ENCODE measurements at places on chromosomes 16 and 17.

DNA sequence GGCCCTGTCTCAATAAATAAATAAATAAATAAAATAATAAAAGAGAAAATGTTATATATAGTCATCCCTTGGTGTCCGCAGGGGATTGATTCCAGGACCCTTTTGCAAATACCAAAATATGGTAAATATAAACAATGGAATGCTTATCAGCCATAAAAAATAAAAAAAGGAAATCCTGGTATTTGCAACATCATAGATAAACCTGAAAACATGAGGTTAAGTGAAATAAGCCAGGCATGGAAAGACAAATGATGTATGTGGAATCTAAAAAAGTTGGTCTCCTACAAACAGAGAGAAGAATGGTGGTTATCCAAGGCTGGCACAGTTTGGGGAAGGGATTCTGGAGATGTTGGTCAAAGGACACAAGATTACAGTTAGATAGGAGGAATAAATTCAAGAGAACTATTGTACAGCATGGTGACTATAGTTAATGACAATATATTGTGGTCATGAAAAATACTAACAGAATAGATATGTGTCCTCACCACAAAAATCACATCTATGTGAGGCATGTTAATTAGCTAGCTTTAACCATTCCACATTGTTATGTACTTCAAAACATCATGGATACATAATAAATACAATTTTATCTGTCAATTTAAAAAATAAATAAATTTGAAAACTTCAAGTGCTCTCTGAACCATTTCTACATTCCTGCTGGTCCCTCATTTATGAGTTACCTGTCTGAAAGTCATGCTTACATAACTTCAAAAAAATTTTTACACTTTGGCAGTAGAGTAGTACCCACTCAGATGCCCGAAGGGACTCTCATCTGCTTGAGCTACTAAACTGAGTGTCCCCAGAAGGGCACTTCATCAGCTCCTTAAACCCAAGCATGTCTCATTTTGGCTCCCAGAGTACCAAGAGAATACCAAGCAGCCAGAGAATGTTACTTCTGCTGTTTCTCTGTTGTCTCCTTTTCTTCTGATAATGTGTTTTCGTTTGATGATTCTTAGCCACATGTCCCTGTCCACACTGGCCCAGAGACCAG lies 26.6 kb downstream of the N4BP1 start:
- no peak for DNase-seq

DNA sequence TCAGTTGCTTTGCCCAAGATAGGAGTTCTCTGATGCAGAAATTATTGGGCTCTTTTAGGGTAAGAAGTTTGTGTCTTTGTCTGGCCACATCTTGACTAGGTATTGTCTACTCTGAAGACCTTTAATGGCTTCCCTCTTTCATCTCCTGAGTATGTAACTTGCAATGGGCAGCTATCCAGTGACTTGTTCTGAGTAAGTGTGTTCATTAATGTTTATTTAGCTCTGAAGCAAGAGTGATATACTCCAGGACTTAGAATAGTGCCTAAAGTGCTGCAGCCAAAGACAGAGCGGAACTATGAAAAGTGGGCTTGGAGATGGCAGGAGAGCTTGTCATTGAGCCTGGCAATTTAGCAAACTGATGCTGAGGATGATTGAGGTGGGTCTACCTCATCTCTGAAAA lies 8.8 kb upstream of the TANGO6 start:
- DNase-seq = no peak

- DNase-seq = no peak
These were observed 20.0 kb downstream of the CNP start for GRCh38 chr17:41986634-41987033.

DNA sequence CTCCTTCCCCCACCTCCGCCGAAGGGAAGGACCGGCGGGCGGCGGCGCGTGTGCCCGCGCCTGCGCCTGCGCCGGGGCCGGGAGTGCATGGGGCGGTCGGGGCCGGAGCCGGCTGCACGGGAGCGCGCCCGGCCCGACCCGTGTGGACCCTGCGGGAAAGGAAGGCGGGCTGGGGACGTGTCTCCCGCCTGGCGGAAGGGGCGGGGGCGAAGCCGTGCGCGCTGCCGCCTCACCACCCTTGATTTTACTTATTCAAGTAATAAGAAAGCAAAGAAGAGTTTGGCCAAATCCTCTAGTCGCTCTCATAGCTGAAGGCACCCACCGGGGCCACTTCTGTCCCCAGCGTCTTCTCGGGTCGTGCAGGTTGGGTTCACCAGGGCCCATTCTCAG lies 596 bp upstream of the PFN1 start:
- DNase-seq = no peak

DNA sequence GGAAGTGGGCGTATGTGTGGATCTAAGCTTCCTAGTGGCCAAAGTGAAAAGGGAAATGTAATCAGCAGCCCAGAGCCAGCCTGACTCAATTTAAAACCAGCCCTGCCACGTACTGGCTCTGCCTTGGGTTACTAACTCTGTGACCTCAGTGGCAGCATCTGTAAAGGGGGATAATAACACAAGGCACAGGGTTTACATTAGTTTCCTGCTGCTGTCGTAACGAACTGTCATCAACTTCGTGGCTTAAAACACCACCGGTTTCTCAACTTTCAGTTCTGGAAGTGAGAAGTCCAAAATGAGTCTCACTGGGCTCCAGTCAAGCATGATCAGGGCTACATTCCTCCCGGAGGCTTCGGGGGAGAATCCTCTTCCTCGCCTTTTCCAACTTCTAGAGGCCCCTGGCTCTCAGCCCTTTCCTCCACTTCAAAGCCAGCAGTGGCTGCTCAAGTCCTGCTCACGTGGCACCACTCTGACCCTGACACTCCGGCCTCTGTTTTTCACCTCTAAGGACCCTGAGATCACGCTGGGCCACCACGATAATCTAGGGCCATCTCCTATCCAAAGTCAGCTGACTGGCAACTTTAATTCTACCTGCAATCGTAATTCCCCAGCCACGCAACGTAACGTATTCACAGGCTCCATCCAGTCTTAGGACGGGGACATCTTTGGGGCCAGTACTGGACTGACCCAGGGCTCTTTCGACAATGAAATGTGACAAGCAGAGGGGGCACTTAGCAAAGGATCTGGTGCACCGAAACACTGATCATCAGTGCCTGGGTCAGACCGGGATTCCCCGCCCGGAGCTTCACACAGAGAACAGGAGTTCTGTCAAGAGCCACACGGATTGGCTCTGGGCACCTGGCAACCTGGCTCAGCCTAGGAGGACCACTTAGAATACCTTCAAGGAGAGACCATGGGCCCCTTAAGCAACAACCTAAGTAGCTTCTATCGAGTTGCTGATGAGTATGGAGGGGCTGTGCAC lies 14.5 kb downstream of the TMC6 start:
- no peak for DNase-seq

- DNase-seq = no peak
These were observed 49.7 kb downstream of the ARHGAP27 start for GRCh38 chr17:45383003-45383402.

DNA sequence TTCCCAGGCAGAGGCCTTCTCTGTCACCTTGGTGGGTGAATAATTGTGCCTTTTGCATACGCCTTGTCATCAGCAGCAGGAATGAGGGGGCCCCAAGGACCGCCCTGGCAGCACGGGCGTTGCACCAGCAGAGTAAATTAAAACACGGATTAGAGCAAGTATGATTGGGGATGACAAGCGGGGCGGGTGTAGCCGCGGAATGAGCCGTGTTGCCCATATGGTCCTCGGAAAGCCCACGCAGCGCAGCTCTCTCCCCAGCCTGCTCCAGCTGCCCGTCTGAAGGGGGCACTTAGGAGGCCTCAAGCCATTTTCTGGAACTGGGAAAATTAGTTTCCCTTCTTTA lies 299.4 kb upstream of the IRX3 start:
- no peak for DNase-seq

DNA sequence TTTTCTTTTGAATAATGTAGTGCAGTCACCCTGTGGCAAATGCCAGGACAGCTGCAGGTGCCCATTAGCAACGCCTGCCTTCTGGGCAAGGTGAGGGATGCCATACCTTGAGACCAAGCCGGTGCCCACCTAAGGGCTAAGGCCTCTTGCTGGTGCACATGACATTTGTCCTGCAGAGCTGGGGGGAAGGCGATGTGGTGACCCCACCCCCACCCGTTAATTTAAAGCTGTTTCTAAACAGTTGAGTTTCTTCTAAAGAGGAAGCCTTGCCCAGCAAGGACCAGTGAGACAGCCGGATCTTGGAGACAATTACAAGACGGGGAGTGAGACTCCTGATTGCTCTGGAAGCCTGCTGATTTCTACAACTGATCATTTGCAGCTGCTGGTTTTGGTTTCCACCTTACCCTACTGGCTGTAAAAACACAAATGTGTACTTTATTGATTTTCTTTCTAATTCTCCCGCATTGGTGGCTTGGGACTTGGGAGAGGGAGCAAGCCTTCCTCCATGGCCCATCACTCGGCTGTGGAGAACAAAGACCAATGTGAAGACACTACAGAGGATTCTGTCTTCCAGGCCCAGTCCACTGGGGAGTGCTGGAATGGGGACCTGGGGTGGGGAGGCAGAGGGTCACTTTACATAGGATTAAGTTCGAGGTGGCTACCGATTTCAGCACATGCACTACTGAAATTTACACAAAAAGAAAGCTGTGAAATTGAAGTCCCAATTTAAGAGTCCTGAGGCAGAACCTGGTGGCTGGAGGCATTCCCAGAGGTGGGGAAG lies 2.7 kb downstream of the CDK5R1 start:
- DNase-seq = no peak

GRCh38 chr17:60398227-60398959 lies 6.5 kb upstream of the USP32 start:
- DNase-seq = no peak

DNA sequence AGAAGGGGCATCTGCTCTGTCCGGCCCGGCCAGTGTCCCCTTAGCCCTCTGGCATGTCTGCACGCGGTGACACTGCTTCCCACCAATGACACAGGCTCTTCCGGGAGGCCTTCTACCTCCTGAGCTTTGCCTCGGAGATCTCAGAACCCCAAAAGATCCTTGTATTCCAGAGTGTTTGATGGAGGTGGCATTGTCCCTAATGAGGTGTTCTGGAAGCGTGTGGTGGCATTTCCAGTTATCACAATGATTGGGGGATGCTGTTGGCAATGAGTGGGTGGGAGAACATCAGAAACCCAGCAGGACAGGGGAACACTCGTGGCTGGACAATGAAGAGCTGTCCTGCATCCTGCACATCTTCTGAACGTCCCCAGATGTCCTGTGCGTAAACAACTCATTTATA lies 198.0 kb downstream of the XYLT1 start:
- no peak for DNase-seq

GRCh38 chr17:41615454-41615853 lies 2.9 kb upstream of the KRT16 start:
- DNase-seq = no peak

GRCh38 chr16:20051611-20052010 lies 22.1 kb downstream of the GPR139 start:
- DNase-seq = no peak

GRCh38 chr16:84764970-84765369 lies 54.8 kb upstream of the CRISPLD2 start:
- DNase-seq = no peak

DNA sequence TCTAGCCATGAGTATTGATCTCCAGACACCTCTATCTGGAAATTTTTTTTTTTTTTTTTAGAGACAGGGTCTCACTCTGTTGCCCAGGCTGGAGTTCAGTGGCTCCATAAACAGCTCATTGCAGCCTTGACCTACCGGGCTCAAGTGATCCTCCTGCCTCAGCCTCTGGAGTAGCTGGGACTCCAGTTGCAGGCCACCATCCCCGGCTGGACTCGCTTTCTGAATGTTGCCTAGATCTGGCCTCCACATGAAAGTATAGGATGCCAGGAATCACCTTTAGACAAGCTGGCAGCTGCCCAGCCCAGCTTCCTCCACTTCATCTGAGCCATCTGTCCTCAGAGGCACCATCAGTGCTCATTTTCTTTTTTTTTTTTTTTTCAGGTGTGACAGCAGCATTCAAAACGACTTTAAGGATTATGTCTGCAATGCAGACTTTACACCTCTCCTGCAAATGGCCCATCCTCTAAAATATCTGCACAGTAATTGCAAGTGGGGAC lies 6.4 kb upstream of the PRR14 start:
- no peak for DNase-seq

GRCh38 chr17:48026502-48027321 lies 10.9 kb downstream of the COPZ2 start:
- no peak for DNase-seq

GRCh38 chr16:10641555-10641952 lies 53.2 kb downstream of the TEKT5 start:
- DNase-seq = no peak
